ENCODE measurements at places on chromosomes 1 and 21.

DNA sequence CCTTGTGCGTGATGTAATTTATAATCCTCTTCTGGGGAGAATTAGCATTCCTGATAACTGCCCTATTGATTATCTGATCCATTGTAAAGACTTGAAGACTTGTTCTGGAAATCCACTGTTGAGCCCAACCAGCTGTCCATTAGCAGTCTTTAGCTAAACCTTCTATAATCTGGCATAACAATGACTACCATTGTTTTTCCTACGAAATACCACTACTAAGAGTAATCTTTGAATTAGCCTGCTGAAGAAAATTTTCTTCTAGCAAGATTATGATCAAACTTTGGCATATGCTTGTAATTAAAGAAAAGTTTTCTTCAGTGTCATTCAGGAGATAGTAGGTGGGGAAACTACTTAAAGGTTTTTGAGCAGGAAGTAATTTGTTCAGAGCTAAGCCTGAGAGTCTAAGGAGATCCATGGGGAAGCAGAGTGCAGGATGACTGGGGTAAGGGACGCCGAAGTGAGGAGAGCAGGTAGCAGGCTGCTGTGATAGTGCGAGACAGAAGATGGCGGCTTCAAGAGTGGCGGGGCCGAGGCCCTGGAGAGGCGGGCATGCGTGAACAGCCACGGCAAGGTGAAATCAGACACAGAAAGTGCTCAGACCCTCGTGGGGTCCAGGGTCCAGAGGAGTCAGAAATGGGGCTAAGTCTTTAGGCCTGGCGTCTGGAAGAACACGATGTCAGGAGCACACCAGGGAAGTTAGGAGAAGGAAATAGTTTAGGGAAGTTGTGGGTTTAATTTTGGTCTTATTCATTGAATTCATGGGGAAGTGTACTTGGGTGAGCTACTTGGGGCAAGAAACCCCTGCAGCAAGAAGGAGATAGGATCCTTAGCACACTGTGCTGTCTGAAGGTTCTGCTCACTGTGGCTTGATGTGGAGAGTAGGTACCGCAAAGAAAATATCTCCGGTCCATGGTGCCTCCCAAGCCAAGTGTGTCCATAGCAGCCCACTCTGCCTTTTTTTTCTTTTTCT lies 112.6 kb upstream of the ADAR start:
- DNase-seq, result no peak

DNA sequence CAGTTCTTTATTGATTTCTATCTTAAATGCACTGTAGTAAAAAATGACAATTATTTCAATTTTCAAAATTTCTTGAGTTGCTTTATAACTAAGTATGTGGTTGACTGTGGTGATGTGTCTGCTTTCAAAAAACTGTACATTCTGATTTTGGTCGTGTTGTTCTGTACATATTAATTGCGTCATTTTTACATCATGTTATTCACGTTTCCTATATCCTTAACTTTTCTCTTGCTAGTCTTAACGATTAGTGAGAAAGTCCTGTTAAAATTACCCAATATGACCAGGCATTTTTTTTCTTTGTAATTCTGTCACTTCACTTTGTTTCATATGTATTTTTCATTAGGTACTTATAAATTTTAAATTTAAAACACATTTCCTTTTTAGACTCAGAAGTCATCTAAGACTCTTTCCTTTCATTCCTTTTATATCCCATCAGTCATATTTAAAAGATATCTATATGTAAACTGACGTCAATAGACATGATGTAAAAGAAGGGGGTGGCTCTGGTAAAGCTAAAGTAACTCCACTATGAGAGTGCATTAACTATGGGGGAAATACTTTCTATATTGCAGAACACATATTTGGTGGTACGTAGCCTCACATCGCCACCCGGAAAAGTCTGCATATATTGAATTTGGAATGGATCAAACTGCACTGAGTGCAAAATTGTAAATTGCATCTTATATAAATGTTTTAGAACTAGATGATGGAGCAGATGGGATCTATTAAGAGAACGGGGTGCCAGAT lies 1.1 kb upstream of the COA6 start:
- no peak for DNase-seq

- DNase-seq, result no peak
Observed at GRCh38 chr1:61253912-61254633, 171.7 kb downstream of the NFIA start.

GRCh38 chr1:167601442-167602383 lies 28.3 kb upstream of the RCSD1 start:
- peak; percentile 5 for DNase-seq

- DNase-seq, result no peak
Observed at GRCh38 chr1:94925561-94926125, 1.3 kb downstream of the CNN3 start.

DNA sequence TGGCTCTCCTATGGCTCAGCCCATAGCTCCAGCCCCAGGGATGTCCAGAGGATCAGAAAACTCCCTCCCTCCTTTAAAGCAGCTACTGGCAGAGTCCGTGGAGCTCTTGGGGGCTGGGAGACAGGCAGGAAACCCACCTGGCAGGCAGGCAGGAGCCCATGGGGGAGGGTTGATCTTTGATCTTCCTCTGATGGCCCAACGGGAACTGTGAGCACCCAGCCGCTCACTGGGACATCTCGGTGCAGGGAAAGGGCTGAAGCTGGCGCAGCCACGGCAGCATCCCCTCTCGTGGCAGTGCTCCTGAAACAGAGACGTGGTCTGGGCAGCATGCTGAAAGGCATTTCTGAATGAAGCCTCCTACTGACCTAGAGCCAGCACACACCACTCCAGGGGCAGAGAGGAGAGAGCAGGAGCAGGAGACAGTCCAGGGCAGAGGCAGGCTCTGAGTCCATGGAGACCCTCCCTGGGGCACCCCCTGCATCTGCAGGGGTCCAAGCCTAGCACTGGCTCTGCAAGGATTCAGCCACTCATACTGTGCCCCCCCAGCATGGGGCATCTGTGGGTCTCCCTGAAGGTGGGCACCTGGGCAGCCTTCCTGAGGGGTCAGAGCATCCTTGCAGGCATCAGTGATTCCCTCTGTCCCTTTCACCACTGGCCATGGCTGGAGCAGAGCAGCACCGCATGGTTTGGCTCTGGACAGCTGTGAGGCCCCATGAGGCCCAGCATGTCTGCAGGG lies 4.9 kb upstream of the SLX9 start:
- no peak for DNase-seq

GRCh38 chr1:200302921-200303290 lies 106.9 kb downstream of the ZNF281 start:
- DNase-seq, result no peak

DNA sequence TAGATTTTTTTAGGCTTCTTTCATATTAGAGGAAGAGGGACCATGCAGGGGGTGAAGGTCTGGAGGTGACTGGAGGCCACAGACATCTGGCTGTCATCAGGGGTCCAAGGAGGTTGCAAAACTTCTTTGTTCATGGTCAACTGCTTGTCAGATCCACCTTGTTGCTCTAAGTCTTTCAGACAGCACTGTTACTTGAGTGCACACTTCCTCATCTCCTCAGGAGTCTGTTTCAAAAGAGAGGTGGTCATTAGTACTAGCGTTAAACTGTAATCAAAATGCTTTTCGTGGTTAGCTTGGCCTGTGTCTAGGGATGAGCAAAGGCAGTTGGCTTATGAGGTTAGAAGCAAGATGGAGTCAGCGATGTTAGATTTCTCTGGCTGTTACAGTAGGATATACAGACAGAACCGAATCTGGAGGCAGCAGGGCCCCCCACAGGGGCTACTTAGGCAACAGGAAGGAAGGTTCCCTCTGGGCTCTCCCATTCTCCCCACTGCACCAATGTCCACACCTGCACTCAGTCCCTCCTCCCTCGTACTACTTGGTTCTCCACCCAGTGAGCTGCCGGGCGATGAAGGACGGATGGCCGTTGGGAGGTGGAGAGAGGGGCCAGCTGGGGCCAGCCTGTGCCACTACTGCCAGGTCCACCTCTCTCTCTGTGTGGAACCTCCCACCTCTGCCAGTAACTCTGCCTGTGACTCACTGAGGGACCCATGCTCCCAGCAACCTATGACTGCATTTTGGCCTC lies 57.2 kb downstream of the TOR1AIP2 start:
- no peak for DNase-seq

GRCh38 chr1:41151846-41152245 lies 90.3 kb downstream of the SCMH1 start:
- DNase-seq, result no peak

DNA sequence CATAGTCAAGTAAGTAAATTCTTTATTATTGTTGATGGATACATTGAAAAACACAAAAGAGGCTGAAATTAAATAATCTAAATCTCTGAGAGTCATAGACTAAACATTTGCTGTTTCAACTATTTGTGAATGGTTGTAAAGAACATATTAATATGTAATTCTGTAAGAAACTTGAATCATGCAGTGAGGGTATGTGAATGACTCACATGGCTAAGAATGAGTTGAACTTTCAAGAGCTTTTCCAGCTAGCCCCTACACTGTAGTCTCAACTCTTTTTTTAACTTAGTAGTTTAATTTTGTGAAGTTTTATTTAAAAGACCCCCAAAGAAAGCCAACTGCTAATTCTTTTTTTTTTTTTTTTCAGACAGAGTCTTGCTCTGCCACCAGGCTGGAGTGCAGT lies 588.1 kb downstream of the DPYD start:
- DNase-seq, result no peak

DNA sequence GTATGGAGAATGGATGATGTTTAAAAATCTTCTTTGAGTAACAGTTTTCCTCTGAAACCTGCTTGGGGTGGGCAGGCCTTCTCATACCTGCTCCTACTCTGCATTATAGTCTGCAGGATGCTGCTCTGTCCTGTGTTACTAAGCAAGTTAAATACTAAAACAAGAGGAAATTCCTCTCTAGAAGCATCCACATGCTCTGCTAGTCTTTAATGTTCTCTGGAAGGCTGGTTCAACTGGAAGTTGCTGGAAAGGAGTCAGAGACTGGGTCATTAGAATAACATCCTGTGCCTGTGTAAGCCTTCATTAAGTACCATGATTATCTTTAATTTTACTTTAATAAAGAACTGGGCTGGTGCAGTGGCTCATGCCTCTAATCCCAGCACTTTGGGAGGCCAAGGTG lies 5.8 kb downstream of the SELP start:
- no peak for DNase-seq

DNA sequence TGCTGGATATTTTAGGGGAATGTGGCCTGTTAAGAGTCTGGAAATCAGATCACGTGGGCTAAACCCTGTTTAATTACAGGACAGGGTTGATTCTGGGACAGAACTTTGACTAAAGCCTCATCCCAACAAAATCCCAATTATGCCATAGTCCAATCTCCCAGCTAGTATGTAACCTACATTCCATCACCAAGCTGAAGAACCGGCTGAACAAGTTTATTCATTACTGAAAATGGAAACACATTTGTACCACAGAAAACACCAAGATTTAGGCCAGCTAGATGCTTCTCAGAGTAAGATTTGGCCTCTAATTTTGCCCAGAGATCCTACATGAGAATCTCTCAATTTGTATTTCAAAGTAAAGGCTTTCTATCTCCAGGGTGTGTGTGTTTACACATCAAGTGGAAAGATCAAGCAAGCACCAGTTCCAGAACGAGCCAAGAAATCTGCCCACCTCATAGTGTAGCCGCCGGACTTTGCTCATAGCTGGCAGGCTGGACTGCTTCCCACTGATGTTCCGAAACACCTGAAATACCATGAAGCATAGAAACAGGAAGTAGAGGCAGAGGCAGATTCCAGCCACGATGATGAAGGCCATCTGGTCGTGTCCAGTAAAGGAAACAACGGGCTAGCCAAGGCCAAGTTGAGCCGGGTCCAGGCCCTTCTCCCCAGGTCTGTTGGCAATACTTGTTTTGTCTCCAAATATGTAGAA lies 86.8 kb downstream of the WLS start:
- DNase-seq, result no peak

- DNase-seq, result no peak
Observed at GRCh38 chr1:172969611-172970010, 81.1 kb downstream of the TNFSF18 start.

DNA sequence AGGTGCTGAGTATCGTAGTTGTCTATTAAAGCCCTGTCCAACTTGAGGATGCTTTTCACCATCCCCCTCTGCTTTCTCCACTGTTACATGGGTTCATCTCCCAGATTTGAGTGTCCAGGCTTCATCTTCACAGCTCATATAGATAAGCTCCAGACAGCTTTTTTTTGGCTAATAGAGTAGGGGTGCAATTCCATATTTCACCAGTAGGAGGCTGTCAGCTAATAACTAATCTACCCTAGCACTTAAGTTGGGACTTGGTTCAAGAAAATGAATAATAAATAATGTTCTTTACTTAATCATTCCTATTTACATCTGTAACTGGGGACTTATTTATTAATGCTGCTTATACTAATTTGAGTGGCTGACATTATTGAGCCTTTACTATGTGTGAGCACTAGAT lies 124.5 kb downstream of the IGSF21 start:
- no peak for DNase-seq

DNA sequence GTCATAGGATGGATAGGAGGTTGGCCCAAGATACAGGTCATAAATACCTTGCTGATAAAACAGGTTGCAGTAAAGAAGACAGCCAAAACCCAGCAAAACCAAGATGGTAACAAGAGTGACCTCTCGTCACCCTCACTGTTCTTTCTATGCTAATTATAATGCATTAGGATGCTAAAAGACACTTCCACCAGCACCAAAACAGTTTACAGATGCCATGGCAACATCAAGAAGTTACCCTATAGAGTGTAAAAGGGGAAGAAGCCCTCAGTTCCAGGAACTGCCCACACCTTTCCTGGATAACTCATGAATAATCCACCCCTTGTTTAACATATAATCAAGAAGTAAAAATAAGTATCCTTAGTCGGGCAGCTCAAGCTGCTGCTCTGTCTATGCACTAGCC lies 671.9 kb downstream of the PTPRC start:
- DNase-seq, result no peak

DNA sequence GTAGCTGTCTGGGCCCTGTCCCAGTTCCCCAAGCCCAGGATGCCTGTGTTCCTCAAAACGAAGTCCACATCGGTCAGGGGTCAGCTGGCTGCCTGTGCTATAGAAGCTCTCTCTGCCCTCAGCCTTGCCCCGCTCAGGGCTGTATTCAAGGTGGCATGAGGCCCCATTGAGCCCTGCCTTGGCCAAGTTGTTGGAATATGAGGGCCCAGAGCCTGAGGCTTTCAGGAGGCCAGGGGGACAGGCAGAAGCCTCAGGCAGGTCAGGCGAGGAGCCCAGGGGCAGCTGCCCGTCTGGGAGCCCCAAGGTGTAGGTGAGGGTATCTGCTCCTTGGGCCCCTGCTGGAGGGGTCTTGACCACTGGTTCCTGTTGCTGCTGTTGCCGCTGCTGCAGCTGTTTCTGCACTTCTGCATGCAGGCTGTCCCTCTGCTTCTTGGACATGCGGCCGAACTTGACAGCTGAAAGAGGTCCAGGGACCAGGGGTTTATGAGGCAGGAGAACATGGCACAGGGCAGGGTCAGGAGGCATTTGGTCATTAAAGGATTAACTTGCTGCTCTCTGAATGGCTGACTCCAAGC lies 9.8 kb upstream of the LINGO4 start:
- DNase-seq, result no peak

All from stimulated activated CD4-positive, alpha-beta T cell treated with anti-CD3 and anti-CD28 coated beads, Interleukin-4, amount 100 ng/mL, for 1 hour (primary cell).